ENCODE measurements at places on chromosomes 13 and 19.

- DNase-seq = no peak
- H3K36me3 ChIP-seq = no peaks in the 10 kb centered on the region
- H3K27ac ChIP-seq = no peak overlapping the region
- peaks cover 3% of the 10 kb centered on the region for H3K4me1 ChIP-seq
Observed at GRCh38 chr19:47305309-47305751, 4.3 kb upstream of the C5AR1 start.

- no peaks in the 10 kb centered on the region for H3K36me3 ChIP-seq
- H3K4me1 ChIP-seq = no peaks in the 10 kb centered on the region
- no peak overlapping the region for H3K27ac ChIP-seq
- H3K4me3 ChIP-seq = no peak overlapping the region
- no peak for DNase-seq
Observed at GRCh38 chr19:46821512-46822409, 28.9 kb downstream of the AP2S1 start.

DNA sequence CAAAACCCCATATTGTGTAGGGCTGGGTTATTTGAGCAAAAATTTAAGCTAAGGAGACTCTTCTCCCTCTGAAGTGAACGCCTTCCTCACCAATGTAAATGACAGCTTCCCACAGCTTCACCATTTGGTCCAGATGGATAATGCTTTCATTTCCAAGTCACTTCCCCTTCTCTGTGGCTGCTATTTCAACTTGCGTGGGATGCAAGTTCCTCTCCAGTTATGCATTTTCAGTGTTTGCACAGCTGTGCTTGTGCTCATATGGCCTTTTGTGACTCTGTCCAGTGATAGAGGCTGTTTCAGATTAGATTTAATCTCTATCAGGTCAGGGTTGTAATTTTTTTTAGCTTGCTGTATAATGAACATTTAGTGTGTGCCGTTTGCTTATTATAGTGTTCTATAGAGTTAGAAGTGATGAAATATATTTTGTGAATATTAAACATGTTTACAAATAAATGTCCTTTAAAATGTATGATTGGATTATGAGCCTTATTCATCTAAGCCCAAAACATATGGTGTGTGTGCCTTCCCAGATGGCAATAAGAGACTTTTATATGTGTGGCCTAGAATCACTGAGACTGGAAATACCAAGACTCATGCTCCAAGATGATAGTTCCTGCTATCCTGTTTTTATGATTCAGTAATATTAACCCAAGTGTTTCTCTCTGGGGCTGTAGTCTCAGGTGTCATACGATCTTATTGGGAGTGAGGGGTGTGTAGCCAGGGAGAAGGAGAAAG, 86.6 kb downstream of the TNFRSF19 start:
- H3K36me3 ChIP-seq = no peaks in the 10 kb centered on the region
- no peak overlapping the region for H3K4me3 ChIP-seq
- no peaks in the 10 kb centered on the region for H3K27me3 ChIP-seq
- DNase-seq = no peak

GRCh38 chr13:74465271-74465670, 331.1 kb upstream of the KLF12 start:
- no peak overlapping the region for H3K27ac ChIP-seq
- no peak overlapping the region for H3K4me3 ChIP-seq
- no peak for DNase-seq
- H3K4me1 ChIP-seq = no peaks in the 10 kb centered on the region
- H3K36me3 ChIP-seq = no peaks in the 10 kb centered on the region
- H3K27me3 ChIP-seq = no peaks in the 10 kb centered on the region

DNA sequence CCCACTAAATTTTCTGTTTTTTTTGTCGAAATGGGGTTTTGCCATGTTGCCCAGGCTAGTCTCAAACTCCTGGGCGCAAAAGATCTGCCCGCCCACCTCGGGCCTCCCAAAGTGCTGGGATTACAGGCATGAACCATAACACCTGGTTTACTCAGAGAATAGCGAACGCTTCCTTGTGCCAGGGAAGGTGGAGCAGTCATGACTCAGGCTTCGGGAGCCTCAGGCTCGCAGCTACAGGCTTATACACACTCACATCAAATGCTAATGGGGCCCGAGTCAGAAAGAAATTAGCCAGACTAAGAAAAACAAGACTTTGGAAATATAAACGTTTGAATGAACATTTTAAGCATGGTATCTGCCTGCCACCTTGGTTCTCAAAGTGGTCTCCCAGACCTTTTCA, 11.0 kb upstream of the TPT1 start:
- H3K27ac ChIP-seq = no peak overlapping the region
- H3K36me3 ChIP-seq = peaks cover 78% of the 10 kb centered on the region
- H3K4me3 ChIP-seq = no peak overlapping the region

Data from ascending aorta (tissue), 2 donors.